Kidney (tissue), 22 donors: ENCODE measurements at places on chromosomes 6 and 20. TPM values are rescaled to one million over a fixed set of nuclear protein-coding genes. Genes with fewer than 3 reads are reported as not detected.

Gene HSPA12B
- polyA plus RNA-seq: 8.7 TPM

DNA sequence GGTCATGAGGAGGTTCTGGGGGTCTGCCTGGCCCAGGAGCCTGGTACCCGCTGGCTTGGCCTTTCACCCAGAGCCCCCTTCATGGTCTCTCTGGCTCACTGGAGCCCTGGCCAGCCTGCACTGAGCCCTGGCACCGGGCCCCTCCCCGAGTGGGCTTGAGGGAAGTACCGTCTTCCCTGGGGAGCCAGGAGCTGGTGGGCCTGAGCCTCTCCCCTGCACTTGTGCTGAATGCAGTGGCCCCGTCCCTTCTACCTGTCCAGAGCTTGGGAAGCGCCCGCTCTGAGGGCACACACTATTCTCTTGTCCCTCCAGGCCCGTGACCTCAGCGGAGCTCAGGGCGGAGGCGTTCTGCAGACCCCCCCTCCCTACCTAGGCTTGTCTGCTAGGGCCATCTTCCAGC lies 62.2 kb downstream of the TCP11 start:
- H3K4me3 ChIP-seq: no peak overlapping the region
- no peaks in the 10 kb centered on the region for H3K27me3 ChIP-seq
- no peaks in the 10 kb centered on the region for H3K36me3 ChIP-seq
- no peak overlapping the region for H3K27ac ChIP-seq

DNA sequence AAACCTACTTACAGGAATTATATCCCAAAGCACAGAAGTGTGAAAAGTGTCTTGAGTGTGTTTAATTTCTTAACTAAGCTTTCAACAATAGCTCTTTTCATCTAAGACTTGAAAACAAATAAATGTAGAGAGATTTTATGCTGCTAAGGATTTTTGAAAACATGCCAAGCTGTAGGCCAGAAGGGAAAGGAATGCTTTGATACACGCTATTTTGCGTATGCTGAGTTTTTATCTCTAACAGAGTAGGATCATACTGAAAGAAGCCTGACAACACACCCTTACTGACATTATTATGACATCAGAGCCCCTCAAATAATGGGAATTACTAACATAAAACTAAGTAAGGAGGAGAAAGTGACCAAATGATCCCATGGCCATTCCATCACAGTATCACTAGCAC lies 265.5 kb downstream of the KHDC1L start:
- H3K4me1 ChIP-seq: no peaks in the 10 kb centered on the region
- H3K4me3 ChIP-seq: no peak overlapping the region
- no peak overlapping the region for H3K27ac ChIP-seq
- no peak for DNase-seq

Gene MTFR2
- 0.65 TPM for polyA plus RNA-seq

DNA sequence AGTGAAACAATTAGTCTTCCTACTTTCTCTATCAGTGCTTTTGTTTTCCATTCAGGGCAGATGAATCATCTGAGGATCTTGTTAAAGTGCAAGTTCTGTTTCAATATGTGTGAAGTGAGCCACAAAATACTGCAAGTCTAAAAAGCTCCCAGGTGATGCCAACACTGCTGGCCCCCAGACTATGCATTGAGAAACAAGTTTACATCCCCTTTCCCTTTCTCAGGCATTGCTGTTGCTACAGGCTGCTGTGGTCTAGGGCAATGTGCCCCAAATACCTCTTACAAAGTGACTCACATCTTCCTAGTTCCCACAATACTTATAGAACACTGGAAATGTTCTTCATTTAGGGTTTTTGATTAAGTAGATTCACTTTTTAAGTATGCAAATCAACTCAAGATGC lies 31.8 kb downstream of the ABRACL start:
- H3K27me3 ChIP-seq: no peaks in the 10 kb centered on the region
- no peak overlapping the region for H3K27ac ChIP-seq
- no peak for DNase-seq
- no peak overlapping the region for H3K4me3 ChIP-seq
- no peaks in the 10 kb centered on the region for H3K4me1 ChIP-seq
- H3K36me3 ChIP-seq: no peaks in the 10 kb centered on the region

DNA sequence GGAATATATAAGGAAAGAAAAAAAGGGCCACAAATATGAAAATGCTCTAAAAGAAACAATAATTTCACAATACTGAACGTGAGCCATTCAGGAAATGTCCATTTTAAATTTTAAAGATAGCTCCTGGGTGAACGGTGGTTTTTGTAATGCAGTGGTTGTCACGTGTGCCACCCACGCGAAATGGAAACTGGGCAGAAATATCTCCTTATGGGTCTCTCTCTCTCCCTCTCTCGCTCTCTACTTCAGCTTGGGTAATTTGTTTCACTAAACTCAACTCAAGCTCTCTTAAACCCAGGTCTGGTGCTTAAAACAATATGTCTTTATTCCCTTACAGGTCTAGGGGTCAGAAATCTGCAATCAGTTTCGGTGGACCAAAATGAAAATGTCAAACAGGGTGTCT lies 150.8 kb downstream of the OR2B2 start:
- no peaks in the 10 kb centered on the region for H3K4me1 ChIP-seq
- no peak overlapping the region for H3K4me3 ChIP-seq

DNA sequence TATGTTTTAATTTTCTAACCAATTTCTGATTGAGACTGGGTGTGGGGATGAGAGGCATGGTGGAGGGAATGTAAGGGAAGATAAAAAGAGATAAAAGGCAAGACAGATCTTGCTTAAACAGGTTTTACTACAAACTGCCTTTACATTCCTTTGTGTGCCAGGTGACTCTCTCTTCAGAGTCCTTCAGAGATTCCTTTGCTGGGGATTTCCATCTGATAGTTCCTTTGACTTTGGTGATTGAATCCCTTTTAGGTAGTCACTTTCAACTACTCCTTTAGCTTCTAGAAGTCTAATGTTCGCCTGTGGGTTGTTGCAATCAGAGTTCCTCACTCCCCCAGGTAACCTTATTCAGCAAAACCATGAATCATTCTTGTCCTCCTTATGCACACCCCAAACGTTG lies 283.3 kb upstream of the MANEA start:
- H3K27me3 ChIP-seq: no peaks in the 10 kb centered on the region
- H3K36me3 ChIP-seq: no peaks in the 10 kb centered on the region
- no peaks in the 10 kb centered on the region for H3K4me1 ChIP-seq
- no peak overlapping the region for H3K27ac ChIP-seq
- H3K4me3 ChIP-seq: no peak overlapping the region
